Fibroblast of mammary gland (primary cell): ENCODE measurements at places on chromosomes 1 and 21.

DNA sequence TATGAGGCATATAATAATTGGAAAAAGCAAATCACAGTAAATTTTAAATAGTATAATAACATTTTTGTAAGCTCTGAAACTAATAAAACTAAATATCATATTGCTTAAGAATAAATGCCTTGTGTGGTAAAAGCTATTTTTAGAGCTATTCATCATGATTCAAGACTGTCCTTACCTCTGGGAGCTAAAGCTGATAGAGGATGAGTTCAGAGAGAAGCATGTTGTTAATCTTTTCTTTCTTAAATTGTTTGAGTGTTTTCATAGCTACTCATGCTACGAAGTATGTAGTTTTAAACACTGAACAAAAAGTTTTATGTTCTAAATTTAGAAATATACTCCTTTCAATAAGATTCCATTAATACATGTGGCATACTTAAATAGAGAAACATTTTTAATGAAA is 30.5 kb downstream of the IFI16 start:
- DNase-seq = peak; percentile 39

GRCh38 chr1:22485431-22485830 is 33.8 kb downstream of the ZBTB40 start:
- DNase-seq = no peak

DNA sequence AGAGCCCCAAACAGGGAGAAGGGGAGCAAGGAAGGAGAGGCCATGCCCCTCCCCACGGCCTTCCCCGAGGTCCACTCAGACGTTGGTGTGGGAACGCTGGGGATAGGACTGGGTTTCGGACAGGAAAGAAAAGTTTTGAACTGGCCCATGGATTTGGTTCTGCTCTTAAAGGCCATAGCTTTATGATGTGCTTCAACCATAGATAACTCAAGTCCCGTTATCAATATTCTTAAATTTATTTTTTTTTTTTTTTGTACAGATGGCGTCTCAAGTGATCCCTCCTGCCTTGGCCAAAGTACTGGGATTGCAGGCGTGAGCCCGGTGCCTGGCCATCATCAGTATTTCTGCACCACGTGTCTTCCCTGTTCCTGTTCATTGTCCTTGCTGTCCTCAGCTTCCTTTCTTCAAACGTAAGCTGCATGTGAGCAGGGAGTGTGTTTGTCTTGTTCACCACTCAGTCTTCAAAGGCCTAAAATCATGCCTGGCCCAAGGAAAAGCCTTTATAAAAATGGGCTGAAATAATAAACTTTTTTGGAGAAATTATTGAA is 820 bp upstream of the KRTAP10-1 start:
- no peak for DNase-seq

GRCh38 chr1:200640963-200641401 is 20.4 kb upstream of the KIF14 start:
- DNase-seq = peak; percentile 30

DNA sequence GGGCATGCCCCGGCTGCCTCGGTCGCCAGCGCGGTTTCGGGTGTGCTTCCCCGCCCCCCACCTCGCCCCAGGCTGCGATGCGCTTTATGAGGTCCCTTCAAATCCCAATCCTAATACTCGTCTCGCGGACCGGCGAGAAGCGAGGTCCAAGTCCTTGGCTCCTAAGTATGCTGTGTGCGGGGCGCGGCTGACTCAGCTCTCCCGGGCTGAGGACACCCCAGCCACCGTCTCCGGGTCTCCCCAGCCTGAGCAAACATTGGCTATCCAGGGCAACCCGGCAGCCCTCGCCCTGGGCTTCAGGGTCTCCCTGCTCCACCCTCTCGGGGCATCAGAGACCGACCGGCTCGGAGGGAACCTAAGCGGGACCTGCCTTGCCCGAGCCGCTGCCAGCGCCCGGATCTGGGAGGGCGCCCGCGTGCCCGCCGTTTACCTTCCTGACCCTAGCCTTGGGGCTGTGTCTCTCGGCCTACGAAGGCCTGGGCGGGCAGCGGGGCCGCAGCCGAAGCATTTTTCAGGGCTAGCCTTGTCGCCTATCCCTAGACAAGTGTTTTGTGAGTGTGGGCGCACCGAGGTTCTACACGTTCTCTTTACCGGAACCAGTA is 1.2 kb downstream of the ITPKB start:
- DNase-seq = peak; percentile 41

- no peak for DNase-seq
Observed at GRCh38 chr1:199862047-199862446, 165.5 kb upstream of the NR5A2 start.

DNA sequence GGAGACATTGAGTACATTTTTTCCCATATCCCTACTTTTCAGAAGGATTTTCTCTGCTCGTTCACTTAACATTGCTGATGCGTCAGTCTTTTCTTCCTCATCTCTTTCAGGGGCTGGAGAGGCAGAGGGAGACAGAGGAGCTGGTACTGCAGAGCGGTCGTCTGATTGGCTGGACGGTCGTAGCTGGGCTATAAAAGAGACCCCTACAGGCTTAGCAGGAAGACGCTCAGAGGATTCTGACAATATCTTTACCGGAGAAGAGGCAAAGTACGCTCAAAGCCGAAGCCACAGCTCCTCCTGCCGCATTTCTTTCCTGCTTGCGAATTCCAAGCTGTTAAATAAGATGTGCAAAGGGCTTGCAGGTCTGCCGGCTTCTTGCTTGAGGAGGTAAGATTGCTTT is at the start of gene RGS4:
TSS of gene RGS4 (plus strand) at position 220 of the 400 bp plus-strand sequence. CDS start at position 344, 124 bp downstream.
- DNase-seq = peak; percentile 97
